ENCODE measurements at places on chromosomes 5 and 9.

DNA sequence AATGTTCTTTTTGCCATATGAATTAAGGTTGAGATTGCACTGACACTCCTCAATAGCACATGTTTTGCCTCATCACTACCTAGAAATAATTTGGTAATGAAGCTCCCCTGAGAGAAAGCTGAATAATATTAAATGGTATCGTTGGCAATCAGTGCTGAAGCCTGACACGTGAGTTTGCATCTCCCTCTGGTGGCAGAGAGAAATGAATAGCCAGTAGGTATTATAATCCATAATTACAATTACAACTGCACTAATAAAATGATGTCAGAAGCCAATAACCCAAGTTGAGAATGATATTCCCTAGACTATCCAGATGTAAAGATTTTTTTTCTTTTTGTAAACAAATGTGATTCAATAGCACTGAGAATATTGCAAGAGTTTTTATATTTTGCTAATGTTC lies 700.3 kb downstream of the PTPRD start:
- no peak for DNase-seq

DNA sequence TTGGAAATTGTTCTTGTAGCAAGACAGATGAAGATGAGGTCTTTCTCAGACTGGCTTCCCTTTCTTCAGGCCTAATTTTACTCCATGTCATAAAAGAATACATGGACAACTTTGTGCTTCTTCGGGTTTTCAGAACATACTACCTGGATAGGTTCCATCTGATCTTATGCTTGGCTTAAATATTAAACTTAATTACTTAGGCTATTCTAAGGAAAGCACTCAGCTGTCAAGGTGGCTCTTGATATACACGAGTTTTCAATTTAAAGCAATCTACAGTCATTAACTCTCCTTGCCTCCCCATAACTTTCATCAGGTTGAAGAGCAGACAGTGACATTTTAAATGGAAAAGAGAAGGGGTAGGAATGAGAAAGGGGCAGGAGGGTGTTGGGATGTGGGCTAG lies 9.5 kb upstream of the PPP3R2 start:
- no peak for DNase-seq

DNA sequence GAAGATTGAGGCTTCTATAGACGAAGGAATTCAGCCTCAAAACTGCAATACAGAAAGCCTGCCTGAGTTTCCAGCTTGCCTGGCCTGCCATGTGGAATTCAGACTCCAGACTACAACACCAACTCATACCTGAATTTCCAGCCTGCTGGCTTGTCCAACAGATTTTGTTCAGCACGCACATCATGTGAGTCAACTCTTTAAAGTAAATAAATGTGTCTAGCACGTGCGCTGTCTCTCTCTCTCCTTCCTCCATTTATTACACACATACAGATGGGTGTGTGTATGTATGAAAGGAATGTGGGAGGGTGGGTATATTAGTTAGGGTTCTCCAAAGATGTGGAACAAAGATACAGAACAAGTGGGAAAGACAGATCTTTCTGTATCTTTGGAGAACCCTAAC lies 82.4 kb upstream of the TAS2R1 start:
- DNase-seq: no peak

DNA sequence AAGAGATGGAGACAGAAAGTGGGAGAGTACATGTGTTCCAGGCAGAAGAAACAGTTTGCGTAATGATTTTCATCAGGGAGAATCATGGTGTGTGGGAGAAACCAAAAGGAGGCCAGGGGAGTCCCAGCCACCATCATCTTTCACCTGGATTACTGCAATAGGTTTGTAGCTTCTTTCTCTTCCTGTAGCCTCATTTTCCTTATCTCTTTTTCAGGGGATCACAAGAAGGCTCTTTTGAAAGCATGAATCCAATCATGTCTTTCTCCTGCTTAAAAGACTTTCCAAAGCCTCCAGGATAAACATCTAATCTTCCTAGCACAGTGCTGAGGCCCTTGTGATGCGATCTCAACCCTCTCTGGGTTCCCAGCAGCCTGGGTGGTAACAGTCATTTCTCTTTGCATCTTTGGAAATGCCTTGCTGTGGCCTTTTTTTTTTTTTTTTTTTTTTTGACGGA lies 10.3 kb upstream of the GPBP1 start:
- DNase-seq: no peak

GRCh38 chr9:138052322-138052615 lies 174.7 kb downstream of the CACNA1B start:
- no peak for DNase-seq

GRCh38 chr9:127392166-127392565 lies 4.8 kb upstream of the SLC2A8 start:
- DNase-seq: no peak

GRCh38 chr5:16886793-16887345 lies 49.2 kb downstream of the MYO10 start:
- DNase-seq: no peak

GRCh38 chr9:68869022-68869421 lies 144.9 kb downstream of the PRKACG start:
- no peak for DNase-seq

DNA sequence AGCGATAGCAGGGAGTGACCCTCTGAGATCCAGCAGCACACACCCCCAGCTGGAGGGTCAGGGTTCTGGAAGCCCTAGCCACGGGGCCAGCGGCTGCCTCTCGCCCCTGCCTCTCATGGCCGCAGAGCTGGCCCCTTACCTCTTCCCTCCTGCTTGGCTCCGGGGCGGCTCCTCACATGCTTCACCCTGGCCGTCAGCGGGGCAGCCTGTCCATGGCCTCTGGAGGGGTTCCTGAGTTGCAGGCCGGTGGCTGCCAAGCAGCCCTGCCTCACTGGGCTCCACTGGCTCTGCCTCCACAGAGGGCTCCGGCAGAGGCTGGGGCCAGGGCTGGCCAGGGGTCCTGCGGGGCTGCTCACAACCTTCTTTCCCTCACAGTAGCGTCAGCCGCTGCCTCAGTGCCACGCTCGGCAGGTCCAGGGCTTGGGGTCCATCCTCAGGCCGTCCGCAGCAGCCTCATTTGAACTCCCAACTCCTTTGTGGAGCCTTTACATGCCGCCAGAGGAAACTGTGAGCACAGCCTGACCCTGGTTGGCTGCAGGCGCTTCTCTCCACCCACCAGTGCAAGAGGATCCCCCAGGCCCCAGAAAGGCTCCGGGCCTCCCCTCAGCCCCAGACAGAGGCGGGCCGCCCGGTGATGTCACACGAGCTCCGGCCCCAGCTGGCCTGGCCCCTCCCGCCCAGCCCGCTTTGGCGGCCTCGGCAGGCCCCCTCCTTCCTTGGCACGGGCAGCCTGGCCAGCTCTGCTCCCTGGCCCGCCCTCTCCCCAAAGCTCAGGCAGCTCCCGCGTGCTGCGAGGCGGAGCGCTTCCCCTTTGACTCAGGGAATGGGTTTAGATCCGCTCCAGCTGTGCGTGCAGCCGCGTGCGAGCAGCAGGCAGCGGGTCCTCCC lies at the start of gene ANGPTL2:
Gene ANGPTL2 (minus strand): TSS at position 460 of the 888 bp plus-strand sequence. CDS start 13,904 bp downstream, outside the sequence.
- DNase-seq: peak; percentile 13

Data from activated CD4-positive, alpha-beta T cell treated with anti-CD3 and anti-CD28 coated beads, Interleukin-2, amount 50 U/mL, for 48 hours (primary cell).